ENCODE measurements at places on chromosomes 6 and 20. TPM values are rescaled to one million over a fixed set of nuclear protein-coding genes. Genes with fewer than 3 reads are reported as not detected.

- no peak for DNase-seq
Measured at GRCh38 chr6:15491255-15491985, 171.4 kb downstream of the DTNBP1 start.

DNA sequence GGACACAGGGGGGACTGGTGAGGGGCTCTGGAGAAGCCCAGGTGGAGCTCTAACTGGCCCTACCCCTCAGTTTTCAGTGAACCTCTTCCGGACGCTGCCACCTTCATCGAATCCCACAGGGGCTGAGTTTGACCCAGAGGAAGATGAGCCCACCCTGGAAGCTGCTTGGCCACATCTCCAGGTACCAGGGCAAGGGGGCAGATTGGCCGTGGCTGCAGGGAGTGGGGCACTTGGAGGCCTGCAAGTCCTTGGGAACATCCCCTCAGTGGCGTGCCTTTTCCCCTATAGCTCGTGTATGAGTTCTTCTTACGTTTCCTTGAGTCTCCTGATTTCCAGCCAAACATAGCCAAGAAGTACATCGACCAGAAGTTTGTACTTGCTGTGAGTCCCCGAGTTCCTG lies 6.6 kb downstream of the MEA1 start:
- DNase-seq: no peak

- no peak for DNase-seq
Measured at GRCh38 chr6:38117281-38117680, 297.8 kb downstream of the ZFAND3 start.

DNA sequence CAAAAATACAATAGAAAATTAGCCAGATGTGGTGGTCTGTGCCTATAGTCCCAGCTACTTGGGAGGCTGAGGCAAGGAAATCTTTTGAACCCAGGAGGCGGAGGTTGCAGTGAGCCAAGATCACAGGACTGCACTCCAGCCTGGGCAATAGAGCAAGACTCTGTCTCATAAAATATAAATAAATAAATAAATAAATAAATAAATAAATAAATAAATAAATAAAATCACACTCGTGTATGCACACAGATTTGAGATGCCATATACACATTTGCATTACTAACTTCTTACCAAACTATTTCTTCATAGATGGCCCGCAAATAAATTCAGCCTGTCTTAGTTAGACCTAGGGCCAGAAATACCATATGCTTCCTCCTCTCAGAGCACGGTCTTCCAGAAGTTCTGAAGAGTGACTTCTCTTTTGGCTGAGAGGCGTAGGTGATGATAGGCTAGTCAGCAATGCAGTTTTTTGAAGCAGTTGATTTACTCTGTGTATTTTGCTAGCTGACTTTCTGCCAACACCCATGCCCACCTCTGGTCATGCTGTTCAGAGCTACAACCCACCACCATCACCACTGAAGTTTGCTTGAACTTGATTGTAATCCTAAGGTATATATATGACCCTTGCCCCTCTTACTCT lies 150.1 kb downstream of the SASH1 start:
- no peak for DNase-seq

DNA sequence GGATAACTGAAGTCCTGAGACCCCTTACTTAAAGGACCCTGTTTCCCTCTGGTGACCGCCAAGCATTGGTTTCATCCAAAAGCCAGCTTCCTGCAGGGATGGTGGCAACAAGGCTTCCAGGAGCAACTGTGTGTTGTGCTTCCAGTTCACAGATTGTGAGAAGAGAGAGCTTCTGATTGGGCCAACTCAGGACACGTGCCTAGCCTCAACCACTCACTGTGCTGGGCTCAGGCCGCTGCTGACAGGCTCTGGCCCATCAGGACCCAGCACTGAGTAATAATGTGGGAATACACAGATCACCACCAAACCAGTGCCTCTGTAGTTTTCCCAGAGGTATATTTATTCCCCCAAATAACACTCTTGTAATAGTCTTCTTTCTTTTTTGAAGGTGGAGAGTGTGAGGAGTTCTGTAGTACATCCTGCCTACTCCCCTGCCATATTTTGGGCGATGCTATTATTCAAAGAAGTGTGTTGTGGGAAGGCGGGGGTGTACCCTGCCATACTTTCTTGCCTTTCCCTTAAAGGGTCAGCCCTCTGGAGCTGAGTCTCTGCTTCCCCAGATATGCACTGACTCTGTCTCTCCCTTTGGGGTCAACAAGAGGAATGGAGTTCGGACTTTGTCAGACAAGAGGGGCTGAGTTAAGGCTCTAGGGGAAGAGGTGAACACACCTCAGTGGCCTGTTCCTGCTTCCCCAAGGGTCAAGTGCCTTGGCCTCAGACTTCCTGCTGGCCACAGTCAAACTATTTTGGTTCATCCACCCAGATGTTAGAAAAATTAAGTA lies 23.2 kb downstream of the PPP1R16B start:
- DNase-seq: no peak

- no peak for DNase-seq
Measured at GRCh38 chr6:14903176-14904038, 342.5 kb upstream of the JARID2 start.

GRCh38 chr20:63573647-63574131 lies 350 bp downstream of the HELZ2 start:
- no peak for DNase-seq

Gene RBPJL
- not detected for polyA plus RNA-seq

Gene DEFB123
- not detected for polyA plus RNA-seq

Gene TTLL9
- polyA plus RNA-seq: 2.5 TPM

Gene TSHZ2
- 14.2 TPM for polyA plus RNA-seq

Gene C20orf202
- polyA plus RNA-seq: 0.45 TPM

Gene KIF25
- polyA plus RNA-seq: 0.87 TPM

Gene TRIM31
- polyA plus RNA-seq: not detected

Gene MRPL18
- polyA plus RNA-seq: 60.0 TPM
